GM23248 (cell line): ENCODE measurements at places on chromosomes 16 and 17.

DNA sequence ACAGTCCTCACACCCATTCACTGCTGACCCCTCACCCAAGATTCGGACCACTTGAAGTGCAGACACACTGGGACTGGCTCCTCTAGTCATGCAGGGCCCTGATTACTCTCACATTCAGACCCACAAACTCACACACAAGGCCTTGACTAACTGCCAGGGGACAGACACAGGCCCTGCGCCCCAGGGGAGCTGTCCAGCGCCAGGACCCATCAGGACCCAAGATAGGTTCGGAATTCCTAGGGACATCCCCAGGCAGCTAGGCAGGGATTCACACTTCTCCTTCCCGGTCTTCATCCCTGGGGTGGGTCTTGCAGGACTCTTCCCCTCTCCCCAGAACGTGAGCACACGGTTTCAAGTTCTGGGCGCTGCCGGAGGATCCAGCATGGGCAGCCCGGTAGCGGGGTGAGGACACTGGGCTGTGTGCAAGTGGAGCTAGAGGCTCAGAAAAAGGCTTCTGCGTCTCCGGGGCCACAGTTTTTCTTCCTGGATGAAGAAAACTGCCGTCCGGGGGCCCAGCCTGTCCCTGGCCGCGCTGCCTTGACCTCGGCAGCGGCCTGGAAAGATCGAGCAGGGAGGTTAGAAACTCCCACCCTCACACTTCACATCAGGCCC, 1.6 kb downstream of the SEZ6 start:
- no peak overlapping the region for H3K4me3 ChIP-seq
- no peak overlapping the region for H3K27ac ChIP-seq
- H3K27me3 ChIP-seq = peaks cover 24% of the 10 kb centered on the region
- peak; percentile 56 for DNase-seq
- H3K36me3 ChIP-seq = no peaks in the 10 kb centered on the region
- H3K4me1 ChIP-seq = no peaks in the 10 kb centered on the region

DNA sequence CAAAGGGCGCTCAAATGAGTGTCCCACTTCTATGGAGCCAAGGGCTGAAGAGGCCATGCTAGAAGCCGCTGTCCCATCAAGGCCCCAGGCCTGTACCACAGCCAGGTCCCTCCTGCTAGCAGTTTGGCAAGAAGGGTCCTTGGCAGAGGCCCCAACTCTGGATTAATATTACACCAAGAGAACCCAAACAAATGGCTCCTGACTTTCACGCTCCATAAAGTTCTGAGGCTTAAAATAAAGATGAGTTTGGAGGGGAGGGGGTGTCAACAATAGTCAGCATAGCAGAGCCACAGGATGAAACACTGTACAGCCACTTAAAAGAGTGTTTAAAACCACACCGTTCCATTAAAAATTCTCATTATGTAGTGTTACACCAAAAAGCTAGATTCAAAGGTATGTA, 30.5 kb downstream of the CUEDC1 start:
- H3K4me1 ChIP-seq = peaks cover 21% of the 10 kb centered on the region
- no peaks in the 10 kb centered on the region for H3K27me3 ChIP-seq
- H3K4me3 ChIP-seq = no peak overlapping the region

DNA sequence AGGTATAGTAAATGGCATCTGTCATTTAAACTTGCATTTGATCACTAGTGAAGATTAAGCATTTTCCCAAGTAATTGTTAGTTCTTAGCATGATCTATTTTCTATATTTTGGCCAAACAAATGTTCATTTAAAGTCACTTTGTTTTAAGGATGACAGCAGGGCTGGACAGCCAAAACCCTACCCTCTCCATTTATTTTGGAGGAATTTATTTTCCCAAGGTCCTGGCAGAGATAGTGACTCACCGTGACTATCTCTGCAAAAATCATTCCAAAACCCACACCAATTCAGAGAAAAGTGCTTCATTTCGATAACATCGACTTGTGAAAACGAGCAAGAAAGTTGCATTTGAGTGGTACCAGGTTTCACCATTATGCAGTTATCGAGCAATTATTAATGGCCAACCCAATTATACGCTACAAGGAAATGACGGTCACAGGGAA, 665 bp upstream of the AKAP1 start:
- H3K27ac ChIP-seq = peak overlapping the region; percentile 76
- H3K27me3 ChIP-seq = no peaks in the 10 kb centered on the region
- H3K4me1 ChIP-seq = no peaks in the 10 kb centered on the region
- no peak for DNase-seq
- H3K36me3 ChIP-seq = no peaks in the 10 kb centered on the region
- H3K4me3 ChIP-seq = peak overlapping the region; percentile 92

- H3K4me3 ChIP-seq = no peak overlapping the region
- H3K36me3 ChIP-seq = no peaks in the 10 kb centered on the region
- no peaks in the 10 kb centered on the region for H3K4me1 ChIP-seq
Measured at GRCh38 chr17:58289869-58290268, 9.1 kb upstream of the MPO start.

DNA sequence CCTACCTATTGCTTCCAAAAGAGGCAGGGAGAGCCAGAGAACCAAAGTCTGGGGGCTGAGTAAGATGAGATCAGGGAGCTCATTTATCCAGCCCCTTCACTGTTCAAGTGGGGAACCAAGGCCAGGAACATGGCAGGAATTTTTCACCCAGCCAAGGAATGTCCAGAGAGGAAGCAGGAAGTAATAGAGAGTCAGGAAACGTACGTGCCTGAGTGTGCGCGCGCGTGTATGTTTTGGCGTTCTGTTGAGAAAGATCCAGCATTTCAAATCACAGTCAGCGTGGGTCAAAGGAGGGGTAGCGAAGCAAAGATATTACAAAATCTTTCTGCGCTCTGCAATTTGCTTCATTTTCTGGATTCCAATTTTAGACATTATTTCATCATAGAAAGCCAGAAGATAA, 41.9 kb upstream of the WSCD1 start:
- DNase-seq = no peak
- no peak overlapping the region for H3K4me3 ChIP-seq
- H3K4me1 ChIP-seq = no peaks in the 10 kb centered on the region

- no peak for DNase-seq
- H3K27ac ChIP-seq = no peak overlapping the region
- H3K4me3 ChIP-seq = no peak overlapping the region
Measured at GRCh38 chr16:50796829-50797228, 54.9 kb downstream of the CYLD start.

- H3K4me3 ChIP-seq = no peak overlapping the region
- H3K27ac ChIP-seq = no peak overlapping the region
- H3K27me3 ChIP-seq = no peaks in the 10 kb centered on the region
- no peaks in the 10 kb centered on the region for H3K36me3 ChIP-seq
- no peaks in the 10 kb centered on the region for H3K4me1 ChIP-seq
- DNase-seq = no peak
Measured at GRCh38 chr17:80428796-80429195, 13.8 kb downstream of the ENDOV start.

DNA sequence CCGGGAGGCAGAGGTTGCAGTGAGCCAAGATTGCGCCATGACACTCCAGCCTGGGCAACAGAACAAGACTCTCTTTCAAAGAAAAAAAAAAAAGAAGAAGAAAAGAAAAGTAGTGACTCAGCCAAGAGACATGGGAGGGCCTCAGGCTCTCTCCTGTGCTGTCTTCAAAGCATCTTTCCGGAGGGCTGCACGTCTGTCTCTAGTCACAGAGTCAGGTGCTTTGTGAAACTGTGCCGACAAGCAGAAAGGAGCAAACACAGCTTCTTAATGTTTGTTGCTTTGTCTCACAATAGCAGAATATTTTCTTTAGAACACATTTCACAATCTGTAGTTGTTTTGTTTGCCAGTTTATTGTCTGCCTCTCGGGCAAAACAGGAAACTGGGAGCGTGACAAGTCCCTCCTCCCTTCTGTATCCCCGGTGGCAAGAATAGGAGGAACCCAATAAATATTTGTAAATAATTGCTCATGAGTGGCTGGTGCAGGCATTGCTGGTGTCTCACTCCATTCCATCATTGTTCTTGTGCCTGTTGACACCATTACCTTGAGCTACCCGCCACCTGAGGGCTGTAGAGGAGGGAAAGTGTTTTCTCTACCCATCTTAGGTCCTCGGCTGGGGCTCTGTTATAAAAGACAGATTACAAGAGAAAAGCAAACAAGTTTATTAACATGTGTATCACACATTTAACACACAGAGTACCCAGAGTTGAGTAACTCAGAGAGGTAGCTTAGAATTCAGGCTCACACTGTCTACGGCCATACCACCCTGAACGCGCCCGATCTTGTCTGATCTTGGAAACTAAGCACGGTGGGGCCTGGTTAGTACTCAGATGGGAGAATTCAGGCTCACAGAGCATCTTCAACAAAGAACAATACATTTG, 5.5 kb downstream of the GAST start:
- DNase-seq = peak; percentile 74
- no peaks in the 10 kb centered on the region for H3K4me1 ChIP-seq
- H3K36me3 ChIP-seq = no peaks in the 10 kb centered on the region

DNA sequence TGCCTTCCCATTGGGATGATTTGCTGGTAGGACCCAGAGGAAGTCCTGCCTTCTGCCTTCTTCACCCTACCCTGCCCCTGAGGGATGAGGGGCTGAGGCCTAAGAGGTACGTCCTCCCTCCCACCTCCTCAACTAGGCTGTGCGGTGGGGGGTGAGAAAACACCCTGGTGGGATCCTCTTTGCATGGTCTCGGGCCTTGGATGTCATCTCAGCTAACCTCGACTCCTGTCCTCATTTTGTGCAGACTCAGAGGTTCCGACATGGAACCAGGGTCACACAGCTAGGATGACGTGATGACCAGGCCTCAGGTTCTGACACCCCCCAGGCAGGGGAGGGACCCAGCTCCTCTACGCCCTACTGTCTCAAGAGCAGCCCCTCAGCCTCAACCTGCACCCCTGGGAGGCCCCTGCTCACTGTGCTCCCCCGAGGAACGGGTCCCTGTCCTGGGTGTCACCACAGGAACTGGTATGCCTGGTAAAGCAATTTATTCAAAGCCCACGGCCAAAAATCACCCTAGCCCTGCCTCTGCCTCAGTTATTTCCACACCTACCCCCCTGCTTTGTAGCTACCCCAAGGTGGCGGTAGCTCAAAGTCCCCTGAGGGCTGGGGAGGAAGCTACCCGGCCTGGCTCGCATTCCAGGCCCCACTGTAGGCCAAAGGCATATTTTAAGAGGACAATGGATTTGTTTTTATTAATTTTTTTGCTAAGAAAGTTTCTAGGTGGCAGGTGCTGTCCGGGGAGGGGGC, 17.5 kb downstream of the UNC13D start:
- no peak for DNase-seq
- H3K27ac ChIP-seq = no peak overlapping the region
- H3K27me3 ChIP-seq = no peaks in the 10 kb centered on the region
- H3K4me3 ChIP-seq = no peak overlapping the region
- H3K36me3 ChIP-seq = no peaks in the 10 kb centered on the region
- H3K4me1 ChIP-seq = peaks cover 1% of the 10 kb centered on the region
